Mesothelial cell of epicardium (in vitro differentiated cells): ENCODE measurements at places on chromosomes 3 and 15. TPM values are rescaled to one million over a fixed set of nuclear protein-coding genes. Genes with fewer than 3 reads are reported as not detected.

Gene TICRR
- total RNA-seq: 9.1 to 10.2 TPM (median 9.9 TPM) in 3 replicates

Gene PLA2G4D
- total RNA-seq: not detected in 3 replicates

Gene MOBP
- not detected in 3 replicates for total RNA-seq

Gene STRIT1
- not detected in 3 replicates for total RNA-seq

Gene ADGRG7
- not detected in 3 replicates for total RNA-seq

Gene LRRK1
- total RNA-seq: 1.4 to 2.3 TPM (median 2.0 TPM) in 3 replicates

Gene FBLN2
- 63.3 to 68.6 TPM (median 67.5 TPM) in 3 replicates for total RNA-seq

Gene RETNLB
- total RNA-seq: not detected in 3 replicates

Gene C3orf20
- total RNA-seq: 0.09 to 0.13 TPM (median 0.11 TPM) in 3 replicates

Gene ATP13A3
- 60.2 to 74.1 TPM (median 62.3 TPM) in 3 replicates for total RNA-seq

Gene SNRPN
- total RNA-seq: 156 to 164 TPM (median 160 TPM) in 3 replicates

Gene PPIB
- total RNA-seq: 422 to 430 TPM (median 425 TPM) in 3 replicates

Gene GUCA1C
- not detected in 3 replicates for total RNA-seq

Gene TRPM1
- not detected in 3 replicates for total RNA-seq

Gene SCN11A
- total RNA-seq: 1.6 to 1.9 TPM (median 1.6 TPM) in 3 replicates

Gene UBAP1L
- 10.7 to 11.6 TPM (median 10.9 TPM) in 3 replicates for total RNA-seq

Gene PLIN1
- 0.27 to 0.58 TPM (median 0.31 TPM) in 3 replicates for total RNA-seq

Gene TMEM115
- total RNA-seq: 38.6 to 41.3 TPM (median 40.3 TPM) in 3 replicates

Gene LRRC31
- total RNA-seq: not detected in 3 replicates

Gene GHSR
- not detected in 3 replicates for total RNA-seq
